ENCODE measurements at places on chromosomes 7 and 10.

- DNase-seq: no peak
Observed at GRCh38 chr7:148049068-148049467, 541.5 kb upstream of the C7orf33 start.

DNA sequence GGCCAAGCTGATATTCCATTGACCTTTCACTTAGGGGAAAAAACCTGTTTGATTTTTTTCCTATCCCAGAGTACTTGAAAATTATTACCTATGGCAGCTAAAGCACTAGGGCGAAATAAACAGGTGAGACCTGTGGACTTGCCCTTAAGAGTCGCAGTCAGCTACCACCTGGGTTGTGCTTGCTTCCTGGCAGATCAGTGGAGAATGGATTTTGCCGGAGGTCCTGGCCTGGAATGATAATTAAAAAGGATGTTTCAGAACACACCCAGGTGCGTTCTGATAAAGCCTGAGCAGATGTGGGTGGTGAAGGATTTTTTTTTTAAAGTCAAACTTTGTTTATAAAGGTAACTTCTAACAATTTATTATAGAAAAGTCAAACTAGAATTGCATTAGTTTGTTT lies 59.1 kb downstream of the AUTS2 start:
- no peak for DNase-seq

DNA sequence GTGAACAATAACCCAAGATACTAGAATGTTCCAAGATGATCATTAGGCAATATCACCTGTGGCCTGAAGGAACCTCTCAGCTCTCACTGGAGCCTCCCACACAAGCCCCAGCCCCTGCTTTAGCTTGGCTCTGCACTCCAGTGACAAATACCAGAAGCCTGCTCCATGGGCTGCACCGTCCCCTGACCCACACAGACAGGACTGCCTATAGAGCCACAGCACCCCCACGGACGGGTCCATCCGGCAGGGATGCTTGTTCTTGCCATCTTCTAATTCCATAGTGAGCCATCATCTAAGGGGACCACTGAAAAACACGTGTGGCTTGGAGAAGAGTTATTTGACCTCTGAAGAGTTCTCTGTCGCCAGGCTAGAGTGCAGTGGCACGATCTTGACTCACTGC lies 100.9 kb downstream of the PTN start:
- no peak for DNase-seq

DNA sequence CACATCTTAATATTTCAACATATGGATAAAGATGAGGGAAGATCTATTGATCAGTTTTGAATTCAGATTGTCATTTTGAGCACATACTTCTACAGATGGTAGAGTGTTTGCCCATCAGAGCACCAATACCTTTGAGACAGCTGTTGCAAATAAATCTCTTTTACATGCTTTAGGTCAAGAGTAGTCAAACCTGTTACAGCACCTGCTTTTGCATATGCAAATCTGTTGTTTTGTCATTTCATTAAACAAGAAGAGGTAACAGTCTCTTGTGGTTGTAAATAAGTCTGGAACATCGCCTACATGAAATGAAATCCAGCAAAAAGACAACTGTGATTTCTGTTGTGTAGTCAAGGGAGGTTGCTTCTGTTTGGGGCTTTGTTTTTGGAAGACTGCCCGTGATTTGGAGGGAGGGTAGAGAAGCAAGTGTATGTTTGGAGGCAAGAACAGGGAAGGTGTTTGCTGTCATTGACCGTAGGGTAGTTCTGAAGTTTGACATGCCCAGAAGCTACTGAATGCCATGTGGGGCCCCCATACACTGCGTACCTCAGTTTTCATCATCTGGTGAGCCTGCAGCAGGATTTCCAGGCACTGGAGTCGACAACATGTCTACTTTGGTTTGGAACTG lies 233.6 kb upstream of the PPP1R3A start:
- no peak for DNase-seq

- DNase-seq: no peak
Observed at GRCh38 chr7:51229106-51229537, 87.5 kb downstream of the COBL start.

GRCh38 chr7:80018941-80019808 lies 115.5 kb upstream of the GNAI1 start:
- peak; percentile 64 for DNase-seq

GRCh38 chr10:31456468-31456867 lies 137.5 kb downstream of the ZEB1 start:
- peak; percentile 4 for DNase-seq
